ENCODE measurements at places on chromosomes 2 and 18.

DNA sequence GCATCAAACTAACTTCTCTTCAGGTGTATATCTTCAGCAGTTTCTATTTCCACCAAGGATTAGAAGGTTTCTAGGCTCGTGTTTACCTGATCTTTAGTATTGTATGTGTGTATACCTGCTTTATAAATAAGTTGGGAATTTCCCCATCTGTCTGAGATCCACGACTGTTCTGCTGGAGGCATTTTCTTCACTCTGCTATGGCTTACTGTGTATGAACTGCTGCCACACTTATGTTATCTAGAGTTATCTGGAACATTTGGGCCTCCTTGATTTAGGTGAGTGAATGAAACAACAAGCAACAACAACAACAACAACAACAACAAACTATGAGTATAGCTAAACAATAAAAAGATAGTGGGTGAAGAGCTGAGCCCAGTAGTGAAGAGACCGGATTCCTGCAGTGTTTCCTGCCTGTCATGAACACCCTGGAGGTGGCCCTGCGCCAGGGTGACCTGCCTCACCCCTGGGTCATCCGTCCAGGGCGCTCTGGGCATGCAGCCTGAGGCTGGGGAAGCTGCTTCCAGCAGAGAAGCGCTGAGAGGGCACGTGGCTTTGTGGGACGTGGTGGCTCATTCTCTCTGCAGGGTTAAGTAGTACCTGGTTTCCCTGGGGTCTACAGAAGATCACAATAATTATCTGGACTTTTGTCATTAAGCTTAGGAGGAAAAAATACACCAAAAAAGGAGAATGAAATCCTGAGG, 56.1 kb upstream of the GATA6 start:
- DNase-seq = no peak

- DNase-seq = no peak
Measured at GRCh38 chr2:149702571-149702970, 115.0 kb upstream of the MMADHC start.

DNA sequence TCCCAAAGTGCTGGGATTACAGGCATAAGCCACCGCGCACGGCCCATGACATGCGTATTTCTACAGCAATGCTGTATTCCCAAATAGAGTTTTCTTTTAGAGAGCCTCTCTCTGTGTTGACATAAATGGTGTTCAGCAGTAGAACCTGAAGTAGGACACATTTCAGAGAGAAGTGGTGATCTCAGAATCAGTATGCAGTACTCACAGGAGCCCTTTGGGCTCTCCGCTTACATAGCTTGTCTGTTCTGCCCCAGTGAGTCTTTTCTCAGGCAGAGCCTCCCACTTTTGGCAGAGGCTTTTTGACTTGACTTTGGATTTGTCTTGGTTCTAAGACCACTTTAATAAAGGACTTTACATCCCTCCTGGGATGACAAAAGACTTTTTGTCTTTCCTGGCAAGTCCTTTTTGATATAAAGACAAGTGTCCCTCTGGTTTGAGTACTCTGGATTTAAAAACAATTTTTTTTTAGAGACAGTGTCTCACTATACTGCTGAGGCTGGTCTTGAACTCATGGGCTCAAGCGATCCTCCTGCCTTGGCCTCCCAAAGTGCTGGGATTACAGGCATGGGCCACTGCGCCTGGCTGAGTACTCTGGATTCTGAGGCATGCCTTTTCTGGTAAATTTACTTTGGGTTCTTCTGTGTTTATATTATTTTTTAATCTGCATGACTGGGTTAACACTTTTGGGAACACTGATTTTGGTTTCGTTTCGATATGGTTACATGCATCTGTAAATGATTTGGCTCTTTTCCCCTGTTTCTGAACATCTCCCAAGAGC, 113.3 kb downstream of the SMAD2 start:
- no peak for DNase-seq

- DNase-seq = no peak
Measured at GRCh38 chr2:184125867-184126266, 472.5 kb upstream of the ZNF804A start.

- no peak for DNase-seq
Measured at GRCh38 chr2:26432363-26432762, 30.6 kb downstream of the DRC1 start.

DNA sequence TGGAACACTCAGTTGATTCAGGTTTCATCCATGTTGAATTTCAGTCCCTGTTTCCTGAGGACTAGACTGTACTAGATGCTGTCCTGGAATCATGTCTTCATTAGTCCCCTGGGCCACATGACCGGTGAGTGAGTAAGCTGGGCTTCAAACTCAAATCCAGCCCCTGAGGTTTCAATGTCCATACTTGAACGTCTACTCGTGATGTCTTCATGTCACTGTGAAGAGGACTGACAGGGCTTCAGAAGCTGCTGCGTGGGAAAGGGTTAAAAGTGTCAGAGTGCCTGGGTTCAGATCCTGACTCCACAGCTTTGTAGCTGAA, 101.2 kb downstream of the CDK15 start:
- no peak for DNase-seq

GRCh38 chr2:206993396-206993911, 54.1 kb downstream of the CPO start:
- DNase-seq = no peak

DNA sequence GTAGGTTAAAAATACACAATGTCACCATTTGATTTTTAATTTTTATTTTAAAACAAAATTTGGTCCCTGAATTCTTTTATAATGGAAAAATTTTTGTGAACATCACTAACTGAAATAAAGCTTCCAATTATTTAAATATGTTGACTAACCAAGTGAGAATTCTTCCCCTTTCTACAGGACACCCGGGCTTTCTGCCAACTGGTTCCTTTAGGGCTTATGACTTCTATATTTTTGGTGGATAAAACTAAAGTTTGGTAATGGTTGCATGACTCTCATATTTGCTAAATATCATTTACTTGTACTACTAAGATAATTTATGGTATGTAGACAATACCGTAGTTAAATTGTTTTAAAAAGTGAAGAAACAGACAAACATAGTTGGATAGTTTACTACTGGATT, 291.0 kb upstream of the DOK6 start:
- no peak for DNase-seq

DNA sequence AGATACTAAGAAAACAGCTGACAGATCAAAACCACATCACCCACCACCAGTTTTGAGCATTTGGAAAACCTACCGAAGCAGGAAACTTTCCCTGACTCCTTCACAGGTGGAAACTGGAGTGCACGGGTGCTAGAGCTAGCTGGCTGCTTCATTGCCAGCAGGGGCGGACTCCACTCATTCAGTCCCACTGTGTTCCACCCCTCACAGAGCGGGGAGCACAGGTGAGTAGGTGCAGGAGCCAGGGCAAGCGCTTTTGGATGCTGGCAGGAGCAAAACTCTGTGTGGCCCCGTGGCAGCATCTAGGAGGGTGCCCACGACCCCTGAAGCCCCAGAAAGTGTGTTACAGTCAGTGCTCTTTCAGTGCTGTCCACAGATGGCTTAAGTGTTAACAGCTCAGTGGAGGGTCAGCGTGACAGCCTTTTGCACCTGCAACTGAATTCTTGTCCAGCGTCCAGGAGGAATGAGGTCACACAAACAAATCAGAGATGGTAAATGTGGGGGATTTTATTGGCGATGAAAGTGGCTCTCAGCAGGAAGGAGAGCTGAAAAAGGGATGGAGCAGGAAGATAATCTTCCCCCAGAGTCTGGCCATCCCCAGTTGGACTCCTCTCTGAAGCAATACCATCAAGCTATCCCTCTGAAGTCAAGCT, 71.1 kb downstream of the TMEM163 start:
- no peak for DNase-seq

DNA sequence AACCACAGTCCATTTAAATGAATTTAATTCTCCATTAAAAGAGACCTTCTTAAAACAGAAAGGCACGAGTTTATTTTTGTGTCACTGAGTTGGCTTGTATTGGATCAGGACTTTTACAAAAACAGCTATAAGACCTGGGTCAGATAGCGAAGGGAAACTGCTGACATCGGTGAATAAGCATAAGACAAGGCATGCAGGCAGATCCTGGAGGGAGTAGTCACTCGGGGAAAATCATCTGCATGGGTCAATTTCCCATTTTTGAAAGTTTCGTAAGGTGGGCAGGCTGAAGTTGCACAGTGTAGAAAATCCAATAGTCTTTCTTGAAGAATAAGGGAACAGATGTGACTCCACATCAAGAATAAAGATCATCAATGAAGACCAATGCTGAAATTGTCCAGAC, 12.9 kb downstream of the IL36B start:
- no peak for DNase-seq

- no peak for DNase-seq
Measured at GRCh38 chr2:137255990-137256389, 490.6 kb downstream of the THSD7B start.

DNA sequence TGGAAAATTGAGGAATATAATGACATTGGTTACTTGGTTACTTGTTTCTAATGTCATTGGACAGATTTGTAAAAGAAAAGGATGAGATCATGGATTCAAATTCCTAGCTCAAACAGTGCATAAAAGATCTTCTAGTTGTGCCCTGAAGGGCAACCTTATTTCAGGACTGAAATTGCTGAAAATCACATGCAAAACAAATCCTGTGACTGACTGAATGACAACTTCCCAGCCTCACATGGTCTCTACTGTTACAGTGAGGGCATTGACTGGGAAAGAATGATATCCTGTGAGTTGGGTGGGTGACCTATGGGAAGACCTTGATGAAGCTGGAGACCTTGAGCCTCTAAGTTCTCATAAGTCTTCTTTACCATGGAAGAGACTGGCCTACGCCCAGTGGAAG, 90.4 kb upstream of the HAAO start:
- no peak for DNase-seq
